ENCODE measurements at places on chromosomes 11 and 22.
A peak's percentile ranks its signal among the peaks of the same experiment; 100 is the strongest.

- DNase-seq, result no peak
Observed at GRCh38 chr11:23097891-23098290, 237.6 kb upstream of the CCDC179 start.

DNA sequence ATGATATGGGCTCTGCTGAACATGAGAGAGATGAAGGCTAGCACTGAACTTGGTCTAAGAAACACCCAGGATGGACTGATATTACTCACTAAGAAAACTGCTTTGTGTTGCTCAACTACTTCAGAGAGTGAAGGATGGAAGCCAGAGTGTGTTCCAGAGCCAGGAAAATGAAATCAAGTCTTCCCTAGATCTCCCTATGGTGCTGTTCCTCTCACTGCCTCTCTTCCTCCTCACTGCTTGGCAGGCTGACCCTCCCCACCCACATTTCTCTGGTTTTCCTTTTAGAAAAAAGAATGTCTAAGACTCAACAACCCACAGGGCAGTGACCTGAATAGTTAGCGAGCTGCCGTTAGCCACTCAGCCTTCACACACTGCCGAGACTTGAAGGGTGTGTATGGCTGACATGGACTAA lies 65.6 kb downstream of the CCDC81 start:
- DNase-seq, result no peak

GRCh38 chr22:49492308-49492707 lies 335.4 kb downstream of the BRD1 start:
- no peak for DNase-seq

DNA sequence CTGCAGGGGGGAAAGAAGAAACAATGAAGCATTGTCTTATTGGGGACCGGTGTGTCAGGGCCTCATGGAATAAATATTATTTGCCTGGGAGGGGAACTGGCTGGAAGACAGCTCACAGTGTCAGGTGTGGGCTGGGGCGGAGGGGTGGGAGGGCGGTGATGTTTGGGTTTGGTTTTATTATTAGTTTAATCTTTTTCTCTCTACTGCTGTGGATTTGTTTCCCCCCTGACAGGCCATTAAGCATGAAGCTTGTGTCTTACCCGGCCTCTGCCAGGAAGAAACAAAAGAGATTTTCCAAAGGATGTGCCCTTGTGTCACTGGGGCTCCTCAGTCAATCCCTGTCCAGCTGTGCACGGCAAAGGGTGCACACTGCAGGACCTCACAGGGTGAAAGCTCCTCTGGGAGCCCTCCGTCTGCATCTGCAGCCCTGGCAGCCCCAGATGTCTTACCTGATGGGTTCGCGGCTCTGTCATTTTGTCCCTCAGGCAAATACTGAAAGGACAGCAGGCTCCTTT lies 203.1 kb upstream of the TMEM45B start:
- DNase-seq, result no peak

- no peak for DNase-seq
Observed at GRCh38 chr11:67264877-67265632, 1.2 kb upstream of the GRK2 start.

- DNase-seq, result no peak
Observed at GRCh38 chr22:25085930-25086901, 113.4 kb upstream of the CRYBB3 start.

- DNase-seq, result peak; percentile 90
Observed at GRCh38 chr11:111449696-111450479, 62.3 kb downstream of the BTG4 start.

DNA sequence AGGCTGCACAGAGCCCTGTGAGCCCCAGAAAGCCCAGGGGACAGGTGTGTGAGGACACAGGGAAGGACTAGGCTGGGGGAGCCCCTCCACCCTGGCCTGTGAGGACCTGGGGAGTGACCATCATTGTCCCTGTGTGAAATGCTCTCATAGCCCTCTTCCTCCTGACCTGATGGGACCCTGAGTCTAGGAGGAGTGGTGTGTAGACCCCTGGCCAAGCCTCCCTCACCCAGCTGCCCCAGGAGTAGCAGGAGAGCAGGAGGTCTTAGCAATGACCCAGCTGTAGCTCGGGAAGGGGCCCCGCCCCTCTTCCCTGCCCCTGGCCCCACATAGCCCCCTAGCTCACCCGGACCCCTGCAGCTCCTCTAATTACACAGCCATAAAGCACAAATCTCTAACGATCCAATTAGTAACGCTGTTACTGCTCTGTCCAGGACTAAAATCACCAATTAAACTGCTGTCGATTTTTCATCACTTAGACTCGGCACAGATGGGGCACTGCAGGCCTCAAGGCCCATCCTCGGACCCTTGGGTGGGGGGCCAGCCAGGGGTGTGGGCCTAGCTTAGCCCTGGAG lies 6.6 kb upstream of the CABP7 start:
- no peak for DNase-seq

GRCh38 chr22:25453557-25453956 lies 110.9 kb upstream of the GRK3 start:
- DNase-seq, result no peak

DNA sequence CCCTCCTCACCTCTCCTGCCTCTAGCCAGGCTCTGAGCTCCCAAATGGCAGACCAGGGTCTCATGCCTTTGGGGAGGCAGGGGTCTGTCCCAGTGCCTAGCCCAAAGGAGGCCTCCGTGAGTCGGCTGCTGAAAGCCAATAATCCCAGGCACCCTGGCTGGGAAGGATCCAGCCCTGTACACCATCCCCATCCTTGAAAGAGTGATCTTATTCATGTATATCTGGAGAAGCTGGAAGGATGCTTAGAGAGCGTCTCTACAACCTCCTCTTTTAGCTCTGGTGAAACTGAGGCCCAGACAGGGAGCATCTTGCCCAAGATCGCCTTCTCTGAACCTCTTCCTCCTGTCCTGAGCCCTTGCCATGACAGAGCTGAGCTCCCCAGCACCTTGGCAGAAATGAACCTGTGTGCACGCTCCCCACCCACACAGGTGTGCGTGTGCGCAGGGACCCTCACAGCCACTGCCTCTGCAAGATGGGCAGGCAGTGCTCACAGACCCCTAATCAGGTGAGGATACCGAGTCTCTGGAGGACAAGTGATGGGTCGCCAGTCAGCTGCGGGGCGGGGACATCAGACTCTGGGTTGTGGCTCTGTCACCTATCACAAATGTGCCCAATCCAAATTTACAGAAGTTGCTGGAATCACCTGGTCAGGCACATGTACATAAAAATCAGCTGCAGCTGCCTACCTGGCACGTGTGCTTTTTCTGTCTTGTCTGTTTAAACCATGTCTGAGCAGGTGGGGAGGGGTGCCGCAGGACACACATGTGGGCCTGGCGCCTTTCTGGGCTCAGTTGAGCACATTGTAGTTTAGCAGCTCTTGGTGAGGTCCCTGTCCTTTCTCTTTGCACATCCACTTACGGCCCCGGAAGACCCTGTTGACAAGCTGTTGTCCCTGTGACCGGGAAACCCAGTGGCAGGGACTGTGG lies 49.3 kb upstream of the WNT7B start:
- DNase-seq, result no peak

DNA sequence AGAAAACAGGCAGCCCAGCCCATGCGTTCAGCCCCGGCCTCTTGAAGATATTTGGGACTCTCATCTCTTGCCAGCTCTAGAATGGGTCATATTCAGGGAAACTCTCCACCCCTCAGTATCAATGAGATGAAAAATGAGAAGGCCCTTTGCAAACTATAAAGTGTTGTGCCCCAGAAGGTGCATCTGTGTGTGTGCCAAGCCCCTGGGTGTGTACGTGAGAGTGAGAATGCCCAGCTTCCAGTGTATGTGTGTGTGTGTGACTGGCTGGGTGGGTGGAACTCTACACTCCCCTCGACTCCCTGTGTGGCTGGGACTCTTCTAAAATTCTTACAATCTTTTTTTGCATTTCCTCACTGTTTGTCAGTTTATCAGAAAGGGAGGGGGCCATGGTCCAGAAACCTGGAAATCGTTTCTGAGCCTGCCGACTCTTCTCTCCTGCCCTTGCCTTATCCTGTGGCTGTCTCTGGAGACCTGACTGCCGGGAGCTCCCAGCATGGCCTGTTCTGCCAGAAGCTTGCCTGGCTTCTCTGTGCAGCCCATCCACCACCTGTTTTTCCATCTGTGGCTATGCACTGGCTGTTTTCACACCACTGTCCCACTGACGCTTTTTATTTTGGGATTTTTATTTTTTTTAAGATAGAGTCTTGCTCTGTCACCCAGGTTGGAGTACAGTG lies 1.2 kb downstream of the P2RY6 start:
- DNase-seq, result no peak

DNA sequence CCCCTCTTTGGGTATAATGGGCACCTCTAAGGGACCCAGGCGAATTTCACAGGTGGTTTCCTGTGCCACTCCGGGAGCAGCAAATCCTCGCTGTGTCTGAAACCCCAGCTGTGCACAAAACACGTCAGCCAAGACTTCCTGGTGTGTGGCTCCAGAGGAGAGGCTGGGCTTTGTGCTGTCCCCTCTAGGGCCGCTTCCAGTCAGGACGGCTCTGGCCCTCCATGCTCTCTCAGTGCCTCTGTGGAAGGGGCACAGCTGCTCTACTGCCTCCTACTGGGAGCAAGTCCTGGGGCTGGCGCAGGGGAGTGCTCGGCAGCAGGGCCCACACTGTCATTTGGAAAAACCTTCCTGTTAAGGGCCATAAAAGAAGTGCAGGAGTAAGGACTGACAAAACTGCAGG lies 23.7 kb upstream of the ARFGAP3 start:
- DNase-seq, result no peak

Measured in globus pallidus (tissue), 1 donor.